ENCODE measurements at places on chromosomes 5 and 9. TPM values are rescaled to one million over a fixed set of nuclear protein-coding genes. Genes with fewer than 3 reads are reported as not detected.

MEIKIN gene
- total RNA-seq, result not detected

GRCh38 chr9:125430161-125431011, 168.8 kb downstream of the GAPVD1 start:
- DNase-seq, result no peak

- DNase-seq, result no peak
Observed at GRCh38 chr9:31347082-31347617, 1037.3 kb upstream of the ACO1 start.

DNM1 gene
- 3.1 TPM for total RNA-seq

- no peak for DNase-seq
Observed at GRCh38 chr9:127629468-127630081, 17.5 kb downstream of the STXBP1 start.

DNA sequence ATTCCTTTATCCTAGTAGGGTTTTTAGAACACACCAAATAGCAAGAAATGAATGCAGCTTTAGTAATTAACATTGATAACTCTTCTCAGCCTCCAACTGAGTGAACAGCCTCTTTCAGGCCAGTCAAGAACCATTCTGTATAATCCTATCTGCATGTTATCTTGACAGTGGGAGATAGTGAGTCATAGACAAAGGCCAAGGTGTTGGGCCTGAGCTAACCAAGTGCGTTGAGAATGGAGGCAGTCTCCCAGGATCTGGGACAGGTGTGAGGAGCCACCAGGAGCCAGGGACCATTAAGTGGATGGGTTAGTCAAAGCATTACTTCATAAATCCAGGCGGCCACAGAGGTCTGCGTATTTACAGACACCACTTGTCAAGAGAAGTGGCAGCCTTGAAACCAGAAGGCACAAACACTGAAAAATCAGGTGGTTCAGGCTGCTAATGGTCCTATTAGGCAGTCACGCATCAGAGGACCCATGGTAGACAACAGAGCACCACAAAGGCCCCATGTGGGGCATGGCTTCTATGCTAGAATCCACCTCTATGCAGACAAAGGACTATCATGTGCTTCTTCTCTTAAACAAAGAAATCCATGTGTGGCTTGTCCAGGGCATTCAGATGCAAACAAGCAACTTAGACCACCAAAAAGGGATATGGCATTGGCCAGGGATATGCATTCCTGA, 409.7 kb upstream of the PIK3R1 start:
- no peak for DNase-seq

DNA sequence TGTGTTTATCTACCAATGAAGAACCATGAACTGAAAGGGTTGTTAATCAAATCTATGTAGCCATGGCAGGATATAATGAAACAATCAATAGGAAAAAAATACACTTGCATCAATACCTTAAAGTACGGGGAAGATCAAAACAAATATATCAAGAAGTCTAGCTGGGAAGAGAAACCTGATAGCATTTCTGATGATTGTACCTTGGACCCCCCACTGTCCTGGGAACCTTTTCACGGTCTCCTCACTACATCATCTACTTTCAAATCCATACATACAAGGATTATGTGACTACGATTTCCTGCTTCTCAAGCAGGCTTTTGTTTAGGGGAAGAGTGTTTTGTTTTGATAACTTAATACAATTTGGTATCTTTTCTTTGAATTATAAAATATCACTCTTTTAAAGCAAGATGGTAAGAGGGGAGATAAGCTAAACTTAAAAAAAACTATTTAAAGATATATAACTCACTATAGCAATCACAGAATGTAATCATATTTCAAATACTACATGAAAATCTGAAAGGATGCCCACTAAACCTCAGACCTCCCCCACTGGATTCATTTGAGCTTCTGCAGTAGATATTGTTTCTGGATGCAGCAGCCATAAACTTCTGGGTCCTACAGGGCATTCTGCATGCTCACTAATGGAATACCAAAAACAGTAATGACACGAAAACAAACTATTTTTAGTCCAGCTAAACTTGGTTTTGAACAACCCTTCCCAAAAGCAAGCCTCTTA, 8.0 kb downstream of the EBF1 start:
- no peak for DNase-seq

- DNase-seq, result no peak
Observed at GRCh38 chr5:76601470-76601869, 21.7 kb downstream of the F2RL2 start.

C9 gene
- total RNA-seq, result 0.20 TPM

DNA sequence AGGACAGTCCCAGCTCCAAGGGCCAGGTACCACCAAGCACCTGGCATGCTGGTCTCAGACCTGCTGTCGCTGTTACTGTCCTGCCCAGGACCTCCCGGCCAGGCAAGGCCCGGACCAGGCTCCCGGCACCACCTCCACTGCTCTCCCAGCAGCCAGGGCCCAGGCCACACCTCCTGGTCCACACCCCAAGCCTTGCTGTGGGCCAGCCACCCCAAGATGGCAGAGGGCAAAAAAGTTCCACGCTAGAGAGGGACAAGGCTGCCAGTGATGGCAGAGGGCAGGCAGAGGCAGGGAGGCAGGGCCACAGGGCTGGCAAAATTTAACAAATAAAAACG, 1.1 kb downstream of the DNLZ start:
- DNase-seq, result no peak

SPINK7 gene
- total RNA-seq, result not detected

MYMK gene
- total RNA-seq, result not detected

DNA sequence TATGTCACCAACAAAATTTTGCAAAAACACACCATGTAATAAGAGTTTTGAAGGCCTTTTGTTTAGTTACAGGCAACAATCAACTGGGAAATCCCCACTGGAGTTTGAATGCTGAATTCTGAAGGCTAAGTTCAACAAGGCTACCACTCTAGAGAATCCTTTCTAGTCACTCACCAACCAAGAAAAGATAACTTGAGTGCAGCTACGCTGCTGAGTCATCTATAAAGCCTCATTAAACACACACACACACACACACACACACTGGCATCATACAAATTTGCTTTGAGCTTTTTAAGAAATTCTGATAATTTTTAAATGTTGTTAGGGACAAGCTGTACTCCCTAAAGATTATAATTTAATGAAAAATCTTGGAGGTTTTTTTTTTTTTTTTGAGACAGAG, 219.6 kb downstream of the DENND1A start:
- no peak for DNase-seq

TTC16 gene
- not detected for total RNA-seq

DIPK1B gene
- 14.6 TPM for total RNA-seq

- DNase-seq, result no peak
Observed at GRCh38 chr5:148817606-148818005, 8.8 kb upstream of the ADRB2 start.

DPYSL3 gene
- total RNA-seq, result 77.9 TPM

GTF2H2 gene
- total RNA-seq, result 17.3 TPM

GRCh38 chr5:141875022-141875740, 3.0 kb downstream of the PCDH1 start:
- no peak for DNase-seq

DNA sequence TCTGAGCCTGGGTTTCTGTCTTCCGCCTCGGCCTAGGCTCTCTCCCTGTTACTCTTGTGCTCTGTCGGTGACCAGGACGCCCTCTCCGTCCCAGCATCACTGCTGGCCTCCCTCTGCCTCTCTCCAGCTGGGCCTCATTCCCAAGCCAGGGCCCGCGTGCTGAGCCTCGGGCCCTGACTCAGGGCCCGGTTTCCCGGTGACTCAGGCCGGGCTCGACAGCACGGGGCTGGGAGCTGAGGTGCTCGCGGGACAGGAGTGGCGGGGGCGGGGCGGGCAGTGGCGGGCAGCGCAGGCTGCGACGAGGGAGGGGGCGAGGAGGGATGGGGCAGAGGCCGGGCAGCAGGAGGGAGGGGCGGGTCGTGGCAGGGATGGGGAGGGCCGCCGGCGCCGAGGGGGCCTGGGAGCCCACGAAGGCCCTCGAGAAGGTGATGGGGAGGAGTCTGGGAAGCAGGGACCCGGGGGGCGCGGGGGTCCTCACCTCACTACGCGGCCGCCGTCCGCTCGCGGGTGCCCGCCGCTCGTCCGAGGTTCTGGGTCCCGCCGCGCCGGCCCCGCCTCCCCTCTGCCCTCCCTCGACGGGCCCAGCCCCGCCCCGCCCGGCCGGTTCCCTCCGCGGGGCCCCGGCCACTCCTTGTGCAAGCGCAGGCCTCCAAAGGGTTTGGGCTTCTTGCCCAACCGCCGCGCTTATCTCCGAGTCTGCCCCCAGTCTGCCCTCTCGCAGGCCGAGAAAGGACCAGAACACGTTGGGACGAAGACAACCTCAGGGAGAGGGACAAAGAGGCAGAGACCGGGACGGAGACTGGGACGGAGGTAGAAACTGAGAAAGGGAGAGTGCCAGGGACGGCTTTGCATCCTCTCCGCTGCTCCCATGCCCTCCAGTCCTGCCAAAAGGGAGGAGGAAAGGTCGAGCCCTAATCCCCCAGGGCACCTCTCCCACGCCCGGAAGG, at the start of gene ARAP3:
Gene ARAP3, minus strand, starts transcription at position 536 of the 947 bp plus-strand sequence. CDS start 1,744 bp downstream, outside the sequence.
- DNase-seq, result peak; percentile 81

SPAAR gene
- 2.0 TPM for total RNA-seq

HTR1A gene
- total RNA-seq, result 4.2 TPM

GRCh38 chr5:138352722-138353559, 456 bp downstream of the KDM3B start:
- peak; percentile 75 for DNase-seq

All from ovary (tissue), 10 donors.